ENCODE measurements at places on chromosomes 16 and 17.

DNA sequence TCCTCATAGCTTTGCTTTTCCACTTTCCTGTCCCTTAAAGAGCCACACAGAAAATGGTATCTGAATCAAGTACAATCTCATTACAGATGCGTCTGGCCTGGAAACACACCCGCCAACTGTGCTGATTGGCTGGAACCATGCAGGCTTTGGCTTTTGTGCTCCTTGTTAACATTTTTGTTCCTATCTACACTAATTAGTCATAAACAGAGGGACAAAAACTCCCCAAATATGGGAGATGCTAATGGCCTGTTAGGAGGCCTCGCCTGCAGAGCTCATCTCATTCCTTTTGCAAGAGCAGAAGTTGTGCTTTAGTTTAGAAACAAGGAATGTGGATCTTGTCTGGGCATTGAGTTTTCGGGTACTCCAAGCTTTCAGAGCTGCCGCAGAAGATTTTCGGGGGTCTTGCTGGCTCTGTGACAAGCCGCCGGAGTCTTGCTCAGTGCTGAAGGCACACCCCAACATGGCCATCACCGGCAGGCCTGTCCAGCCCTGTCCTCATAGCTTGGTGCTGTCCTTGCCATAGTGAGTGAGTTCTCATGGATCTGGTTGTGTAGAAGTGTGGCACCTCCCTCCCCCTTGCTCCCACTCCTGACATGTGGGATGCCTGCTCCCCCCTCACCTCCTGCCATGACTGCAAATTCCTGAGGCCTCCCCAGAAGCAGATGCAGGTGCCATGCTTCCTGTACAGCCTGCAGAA is 69.8 kb downstream of the METRNL start:
- no peak for DNase-seq

DNA sequence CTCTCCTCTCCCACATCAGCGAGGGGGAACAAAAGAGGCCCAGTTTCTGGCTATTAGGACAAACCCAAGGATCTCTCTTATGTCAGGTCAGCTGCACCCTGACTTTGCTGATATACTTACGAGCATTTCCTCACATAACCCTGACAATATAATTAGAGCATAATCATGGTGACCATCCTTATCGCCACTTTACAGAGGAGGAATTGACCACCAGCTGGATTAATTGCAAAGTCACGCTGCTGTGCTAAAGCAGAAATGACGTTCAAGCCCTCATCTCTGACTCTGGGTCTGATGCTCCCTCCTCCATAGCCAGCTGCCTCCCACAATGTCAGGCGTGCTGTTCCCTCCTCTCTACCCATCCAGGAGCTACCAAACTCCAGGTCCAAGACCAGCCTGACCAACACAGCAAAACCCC is 42.6 kb downstream of the TRARG1 start:
- DNase-seq, result peak; percentile 67

DNA sequence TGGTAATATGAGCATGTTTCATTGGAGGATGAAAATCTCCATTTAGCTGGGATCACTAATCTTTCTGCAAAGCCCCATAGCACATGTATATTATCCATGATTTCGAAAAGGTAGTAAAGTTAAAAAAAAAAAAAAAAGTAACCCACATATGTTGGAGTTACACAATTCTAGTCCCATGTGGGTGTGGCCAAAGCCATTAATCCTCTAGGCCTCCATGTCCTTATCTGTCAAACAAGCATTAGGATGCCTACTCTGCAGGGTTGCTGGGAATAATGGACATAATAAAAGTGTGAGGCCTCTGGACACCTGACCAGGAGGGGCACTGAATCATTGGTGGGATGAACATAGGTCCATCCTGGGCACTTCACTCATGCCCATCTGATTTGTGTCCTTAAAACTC is 29.2 kb upstream of the VAT1L start:
- no peak for DNase-seq

GRCh38 chr17:62658136-62658920 is 30.9 kb downstream of the MRC2 start:
- no peak for DNase-seq

DNA sequence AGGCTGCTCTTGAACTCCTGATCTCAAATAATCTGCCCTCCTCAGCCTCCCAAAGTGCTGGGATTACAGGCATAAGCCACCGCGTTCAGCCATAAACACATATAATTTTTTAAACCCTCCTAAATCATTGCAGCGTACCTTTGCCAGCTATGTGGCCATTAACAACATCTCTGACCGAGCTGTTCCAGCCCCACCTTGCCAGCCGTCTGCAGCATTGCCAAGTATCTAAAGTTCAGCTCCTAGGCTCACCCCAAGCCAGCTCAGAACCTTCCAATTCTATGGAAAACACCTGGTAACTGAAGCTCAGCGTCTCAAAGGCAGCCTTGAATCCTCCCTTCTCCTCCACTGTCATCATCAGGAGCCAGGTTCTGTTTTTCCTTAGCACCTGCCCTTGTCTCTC is 5.1 kb upstream of the MEIOB start:
- DNase-seq, result no peak

GRCh38 chr16:645852-646678 is 3.1 kb upstream of the WDR90 start:
- no peak for DNase-seq

DNA sequence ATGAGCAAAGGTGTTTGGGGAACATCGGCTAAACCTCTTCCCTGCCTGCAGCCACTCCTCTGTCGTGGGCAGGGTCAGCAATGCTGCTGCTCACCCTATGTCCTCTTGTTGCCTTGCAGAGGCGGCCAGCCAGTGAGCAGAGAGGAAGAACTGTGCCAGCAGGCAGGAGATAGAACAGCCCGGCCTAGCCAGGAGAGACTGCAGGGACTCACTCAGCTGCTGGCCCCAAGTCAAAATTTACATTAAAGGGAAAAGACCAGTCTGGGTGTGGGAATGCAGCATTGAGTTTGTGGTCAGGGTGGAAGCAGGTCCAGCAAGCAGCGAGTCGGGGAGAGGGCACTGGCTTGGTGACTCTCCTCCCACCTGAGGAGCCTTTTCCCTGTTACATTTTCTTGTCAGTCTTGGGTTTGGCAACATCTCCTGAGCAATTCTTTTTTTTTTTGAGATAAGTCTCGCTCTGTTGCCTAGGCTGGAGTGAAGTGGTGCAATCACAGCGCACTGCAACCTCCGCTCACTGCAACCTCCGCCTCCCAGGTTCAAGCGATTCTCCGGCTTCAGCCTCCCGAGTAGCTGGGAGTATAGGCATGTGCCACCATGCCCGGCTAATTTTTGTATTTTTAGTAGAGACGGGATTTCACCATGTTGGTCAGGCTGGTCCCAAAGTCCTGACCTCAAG is 22.7 kb downstream of the LIG3 start:
- DNase-seq, result no peak

All from hematopoietic multipotent progenitor cell treated with erythropoietin and hydrocortisone succinate and interleukin-3 and kit ligand, for 6 days (in vitro differentiated cells).